ENCODE measurements at places on chromosomes 13 and 19.

DNA sequence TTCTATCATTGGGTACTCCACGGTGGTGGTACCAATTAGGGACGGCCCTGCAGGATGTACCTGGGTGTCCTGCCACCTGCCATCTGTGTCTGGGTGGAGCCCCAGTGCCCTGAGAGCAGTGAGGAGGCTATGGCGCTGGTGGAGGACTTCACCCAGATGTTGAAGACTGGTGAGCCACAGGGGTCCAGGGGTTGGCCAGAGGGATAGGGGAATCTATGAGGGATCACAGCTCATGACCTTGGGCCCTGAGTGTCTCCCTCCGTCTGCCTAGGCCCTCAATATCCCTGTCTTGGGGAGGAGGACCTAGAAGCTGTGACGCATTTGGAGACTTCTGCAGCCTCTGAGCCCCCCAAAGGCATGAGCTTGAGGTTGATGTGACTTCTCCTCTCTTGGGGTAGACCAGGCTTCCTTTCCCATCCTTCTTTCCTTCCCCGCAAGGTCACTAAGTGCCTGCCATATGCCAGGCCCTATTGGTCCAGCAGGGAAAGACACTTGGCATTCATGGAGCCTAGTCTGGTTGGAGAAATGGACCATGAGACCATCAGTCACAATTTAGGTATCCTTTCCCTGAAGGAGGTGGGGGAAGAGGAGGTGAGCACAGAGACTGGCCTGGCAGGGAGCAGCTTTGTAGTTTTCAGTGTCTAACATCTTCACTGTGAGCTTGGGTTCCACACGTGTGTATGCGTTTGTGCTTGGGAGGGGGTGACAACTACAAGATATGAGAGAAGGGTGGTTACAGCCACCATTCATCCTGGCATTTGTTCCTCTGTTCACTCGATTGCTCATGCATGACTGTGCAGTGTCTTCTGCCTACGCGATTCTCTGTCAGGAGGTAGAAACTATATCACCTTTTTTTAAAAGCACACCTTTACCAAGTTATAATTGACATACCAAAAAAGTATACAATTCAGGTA, 5.1 kb upstream of the MZF1 start:
- no peak for DNase-seq

- DNase-seq = no peak
These were observed 290.9 kb upstream of the SOX21 start for GRCh38 chr13:95003019-95003813.

- no peak for DNase-seq
These were observed 10.4 kb upstream of the ZNF8 start for GRCh38 chr19:58268344-58268743.

- DNase-seq = no peak
These were observed 30.6 kb downstream of the CUL4A start for GRCh38 chr13:113239986-113240385.

- DNase-seq = no peak
These were observed 141.1 kb upstream of the VSTM2B start for GRCh38 chr19:29384656-29385055.

DNA sequence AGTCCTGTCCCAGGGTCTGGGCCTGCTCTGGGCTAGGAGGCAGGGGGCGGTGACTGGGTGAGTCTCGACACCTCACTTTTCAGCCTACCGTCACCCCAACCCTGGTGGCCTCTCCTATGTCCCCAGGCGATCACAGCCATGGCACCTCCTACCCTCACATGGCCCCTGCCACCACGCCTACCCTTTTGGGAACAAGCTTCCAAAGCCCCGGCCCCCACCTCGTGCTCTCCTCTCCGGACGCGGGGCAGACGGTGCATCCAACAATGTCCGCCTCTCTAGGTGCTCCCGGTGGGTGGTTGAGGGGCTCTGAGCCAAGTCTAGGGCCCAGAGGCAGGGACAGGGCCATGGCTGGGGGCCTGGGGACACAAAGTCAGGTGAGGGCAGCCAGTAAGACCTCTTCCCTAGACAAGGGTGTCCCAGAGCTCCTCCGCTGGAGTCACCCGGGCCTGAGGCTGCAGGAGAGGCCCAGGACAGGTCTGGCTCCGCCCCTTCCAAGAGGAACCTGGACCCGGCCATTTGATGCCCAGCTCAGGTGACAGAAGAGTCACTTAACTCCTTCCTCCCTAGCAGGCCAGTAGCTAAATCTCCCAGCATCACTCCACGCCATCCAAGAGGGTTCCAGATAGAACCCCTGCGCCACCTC, at the start of gene SYNE4:
TSS of gene SYNE4 (minus strand) at position 478 of the 643 bp plus-strand sequence. CDS start at position 346, 132 bp downstream.
- no peak for DNase-seq

GRCh38 chr13:54373211-54373610, 1344.6 kb downstream of the OLFM4 start:
- DNase-seq = no peak

- DNase-seq = no peak
These were observed 100.4 kb downstream of the RFC3 start for GRCh38 chr13:33918199-33918932.

DNA sequence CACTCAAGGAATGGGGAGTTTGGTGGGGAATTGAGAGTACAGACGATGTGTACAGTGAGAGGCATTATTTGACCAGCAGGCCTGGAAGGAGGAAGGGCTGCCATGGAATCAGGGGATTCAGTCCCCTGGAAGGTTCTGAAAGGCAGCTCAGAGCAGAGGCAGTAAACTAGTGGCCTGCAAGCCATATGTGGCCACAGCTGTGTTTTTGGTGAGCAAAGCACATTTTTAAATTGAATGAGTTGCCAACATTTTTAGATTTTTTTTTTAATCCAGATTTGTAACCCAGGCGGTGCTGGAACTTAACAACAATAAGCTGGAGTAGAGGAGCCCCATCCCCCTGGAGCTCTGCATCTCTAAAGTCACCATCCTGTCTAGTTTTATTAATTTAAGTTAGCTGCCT, 95.3 kb upstream of the IPO5 start:
- no peak for DNase-seq

Measured in esophagus squamous epithelium (tissue), 5 donors.